ENCODE measurements at places on chromosomes 4 and X.
A peak's percentile ranks its signal among the peaks of the same experiment; 100 is the strongest.

DNA sequence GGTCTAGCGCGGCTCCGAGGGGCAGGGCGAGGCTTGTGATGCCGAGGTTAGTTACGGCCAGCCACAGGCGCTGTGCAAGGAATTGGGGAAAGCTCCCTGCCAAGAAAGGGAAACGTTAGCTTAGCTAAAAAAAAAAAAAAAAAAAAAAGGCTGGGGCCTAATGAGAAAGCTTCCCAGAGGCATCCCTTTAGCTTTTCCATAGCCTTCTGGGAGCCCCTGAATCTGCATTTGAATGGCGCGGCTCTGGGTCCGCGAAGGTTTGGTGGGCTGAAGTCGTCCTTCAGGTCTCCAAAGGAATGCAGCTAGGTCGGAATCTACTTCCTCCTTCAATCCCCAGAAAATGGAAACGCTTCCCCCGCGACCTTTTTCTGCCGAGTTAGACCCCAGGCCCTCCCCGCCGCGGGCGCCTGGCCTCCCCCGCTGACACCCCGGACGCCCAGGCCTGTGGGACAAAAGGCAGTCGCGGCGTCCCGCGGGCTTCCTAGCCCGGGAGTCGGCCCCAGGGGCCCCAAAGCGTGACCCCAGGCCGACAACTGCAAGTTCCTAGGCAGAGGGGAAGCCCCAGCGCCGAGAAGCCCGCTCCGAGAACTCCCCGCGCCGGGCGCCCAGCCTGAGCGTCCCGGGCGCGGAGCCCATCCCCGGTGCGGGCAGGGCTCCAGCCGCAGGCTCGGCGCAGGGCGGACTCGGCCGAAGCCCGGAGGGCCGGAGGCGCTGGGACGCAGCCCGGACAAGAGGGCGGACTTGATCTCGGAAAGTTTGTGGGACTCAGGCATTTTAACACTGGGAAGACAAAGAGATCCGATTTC lies 605 bp upstream of the FAT1 start:
- no peak overlapping the region for H3K4me3 ChIP-seq
- ATAC-seq, result no peak
- H3K27ac ChIP-seq, result no peak overlapping the region
- H3K27me3 ChIP-seq, result peaks cover 46% of the 10 kb centered on the region
- no peaks in the 10 kb centered on the region for H3K4me1 ChIP-seq
- H3K36me3 ChIP-seq, result peaks cover 5% of the 10 kb centered on the region

DNA sequence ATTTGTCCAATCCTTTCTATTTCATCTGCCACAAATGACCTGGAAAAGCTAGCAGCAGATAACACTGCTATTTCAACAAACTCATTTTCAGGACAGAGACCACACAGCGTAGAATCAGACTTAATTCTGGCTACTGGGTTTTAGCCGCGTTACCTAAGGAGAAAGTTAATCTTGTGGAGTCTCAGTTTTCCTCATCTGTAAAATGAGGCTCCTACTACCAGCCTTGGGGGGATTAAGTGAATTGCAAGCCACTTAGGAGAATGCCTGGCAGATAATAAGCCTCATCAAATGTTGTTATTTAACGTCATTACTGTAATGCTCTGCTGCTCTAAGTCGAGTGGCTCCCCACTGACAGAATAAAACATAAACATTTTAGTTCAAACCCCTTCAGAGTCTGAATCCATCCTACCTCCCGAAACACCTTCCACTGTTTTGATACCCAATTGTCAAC lies 1.4 kb downstream of the CCNI start:
- H3K4me1 ChIP-seq, result peaks cover 37% of the 10 kb centered on the region
- ATAC-seq, result no peak
- H3K36me3 ChIP-seq, result peaks cover 32% of the 10 kb centered on the region
- H3K27ac ChIP-seq, result no peak overlapping the region

GRCh38 chr4:35993606-35994005 lies 250.7 kb downstream of the ARAP2 start:
- no peaks in the 10 kb centered on the region for H3K27me3 ChIP-seq
- no peaks in the 10 kb centered on the region for H3K36me3 ChIP-seq
- ATAC-seq, result no peak
- no peak overlapping the region for H3K27ac ChIP-seq

DNA sequence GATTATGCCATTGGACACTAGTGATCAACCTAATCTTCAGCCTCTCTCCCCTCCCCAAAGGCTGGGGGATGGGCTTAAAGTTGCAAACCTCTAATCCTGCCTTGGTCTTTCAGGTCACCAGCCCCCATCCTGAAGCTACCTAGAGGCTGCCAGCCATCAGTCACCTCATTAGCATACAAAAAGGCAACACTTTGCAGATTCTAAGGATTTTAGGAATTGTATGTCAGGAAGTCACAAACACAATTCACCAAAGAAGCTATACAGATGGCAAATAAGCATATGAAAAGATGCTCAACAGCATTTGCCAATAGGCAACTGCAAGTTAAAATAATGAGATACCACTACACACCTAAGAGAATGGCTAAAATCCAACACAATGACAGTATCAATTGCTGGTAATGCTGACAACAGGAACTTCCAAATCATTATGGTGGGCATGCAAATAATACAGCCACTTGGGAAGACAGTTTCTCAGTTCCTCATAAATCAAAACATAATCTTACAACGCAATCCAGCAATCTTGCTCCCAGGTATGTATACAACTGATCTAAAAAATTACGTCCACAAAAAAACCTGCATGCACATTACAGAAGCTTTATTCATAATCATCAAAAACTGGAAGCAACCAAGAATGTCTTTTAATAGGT lies 9.0 kb upstream of the PIM2 start:
- ATAC-seq, result no peak
- peaks cover 88% of the 10 kb centered on the region for H3K36me3 ChIP-seq
- H3K27me3 ChIP-seq, result no peaks in the 10 kb centered on the region
- no peak overlapping the region for H3K27ac ChIP-seq
- no peak overlapping the region for H3K4me3 ChIP-seq

DNA sequence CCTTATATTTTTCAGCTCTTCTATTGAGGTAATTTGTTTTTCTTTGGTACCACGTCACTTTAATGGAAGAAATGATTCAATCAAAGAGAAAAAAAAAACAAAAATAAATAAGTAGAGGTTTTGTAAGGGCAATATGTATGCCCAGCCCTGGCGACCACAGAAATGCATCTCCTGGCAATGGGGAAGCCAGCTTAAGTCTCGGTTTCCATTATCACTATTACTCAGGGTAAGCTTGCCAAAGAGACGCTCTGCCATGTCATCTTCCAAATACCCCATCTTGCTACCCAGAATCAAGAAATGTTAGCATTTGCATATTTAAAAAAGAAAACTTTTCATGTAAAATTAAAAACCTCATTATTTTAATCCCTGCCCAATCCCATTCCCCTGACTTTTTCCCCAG lies 68.8 kb downstream of the FAM47C start:
- H3K27ac ChIP-seq, result no peak overlapping the region
- no peaks in the 10 kb centered on the region for H3K36me3 ChIP-seq
- no peaks in the 10 kb centered on the region for H3K4me1 ChIP-seq
- peaks cover 5% of the 10 kb centered on the region for H3K27me3 ChIP-seq
- no peak overlapping the region for H3K4me3 ChIP-seq

DNA sequence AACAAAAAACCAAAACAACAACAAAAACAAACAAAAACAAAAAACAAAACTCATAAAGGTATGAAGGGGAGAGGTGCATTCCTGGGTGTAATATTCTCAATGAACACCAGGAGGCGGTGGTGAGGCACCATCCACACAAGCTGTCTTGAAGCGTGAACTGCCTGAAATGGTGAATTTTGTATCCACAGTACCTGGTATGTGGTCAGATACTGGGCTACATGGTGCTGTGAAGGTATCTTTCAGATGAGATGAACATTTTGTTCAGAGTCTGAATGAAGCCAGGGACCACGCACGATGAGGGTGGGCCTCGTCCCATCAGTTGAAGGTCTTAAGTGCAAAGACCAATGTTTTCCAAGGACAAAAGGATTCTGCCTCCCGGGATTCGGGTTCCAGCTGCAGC lies 58.5 kb downstream of the ASMT start:
- H3K27me3 ChIP-seq, result no peaks in the 10 kb centered on the region
- peaks cover 4% of the 10 kb centered on the region for H3K4me1 ChIP-seq
- H3K36me3 ChIP-seq, result peaks cover 14% of the 10 kb centered on the region
- ATAC-seq, result peak; percentile 48
- H3K27ac ChIP-seq, result no peak overlapping the region

DNA sequence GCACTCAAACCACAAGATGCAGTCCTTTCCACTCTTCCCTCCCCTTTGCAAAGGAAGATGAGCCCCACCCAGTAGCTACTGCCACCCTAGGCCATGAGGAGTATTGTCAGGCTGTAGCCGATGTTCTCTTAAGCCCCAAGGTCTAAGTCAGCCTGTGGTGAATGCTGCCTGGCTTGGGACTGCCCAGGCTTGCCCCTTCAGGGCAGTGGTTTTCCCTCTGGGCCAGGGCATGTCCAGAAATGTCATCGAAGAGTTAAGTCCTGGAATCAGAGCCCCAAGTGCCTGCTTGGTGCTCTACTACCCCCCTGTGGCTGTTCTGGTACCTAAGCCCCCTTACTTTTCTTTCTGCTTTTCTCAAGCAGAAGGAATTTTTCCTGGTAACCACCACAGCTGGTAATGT lies 11.8 kb upstream of the PGK1 start:
- no peaks in the 10 kb centered on the region for H3K36me3 ChIP-seq
- no peak overlapping the region for H3K4me3 ChIP-seq
- H3K27ac ChIP-seq, result no peak overlapping the region
- H3K4me1 ChIP-seq, result no peaks in the 10 kb centered on the region
- H3K27me3 ChIP-seq, result peaks cover 3% of the 10 kb centered on the region
- peak; percentile 60 for ATAC-seq

DNA sequence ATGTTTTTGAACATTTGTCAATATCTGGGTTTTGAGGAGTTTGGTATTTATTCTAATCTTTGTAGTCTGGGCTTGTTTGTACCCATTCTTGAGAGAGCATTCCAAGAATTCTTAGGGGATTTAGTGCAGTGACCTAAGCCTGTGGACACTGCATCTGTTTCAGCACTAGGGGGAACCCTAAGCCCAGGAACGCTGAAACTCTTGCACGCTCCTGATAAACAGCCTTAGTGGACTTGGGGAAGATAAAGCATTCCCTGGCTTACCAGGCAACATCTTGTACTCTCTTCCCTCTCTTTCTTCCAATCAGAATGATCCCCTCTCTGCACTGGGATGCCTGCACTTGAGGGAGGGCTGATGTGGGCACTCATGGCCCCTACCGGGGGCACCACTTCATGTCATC lies 654.9 kb upstream of the HTR2C start:
- no peak overlapping the region for H3K27ac ChIP-seq
- no peaks in the 10 kb centered on the region for H3K27me3 ChIP-seq
- H3K4me1 ChIP-seq, result no peaks in the 10 kb centered on the region
- no peak for ATAC-seq

DNA sequence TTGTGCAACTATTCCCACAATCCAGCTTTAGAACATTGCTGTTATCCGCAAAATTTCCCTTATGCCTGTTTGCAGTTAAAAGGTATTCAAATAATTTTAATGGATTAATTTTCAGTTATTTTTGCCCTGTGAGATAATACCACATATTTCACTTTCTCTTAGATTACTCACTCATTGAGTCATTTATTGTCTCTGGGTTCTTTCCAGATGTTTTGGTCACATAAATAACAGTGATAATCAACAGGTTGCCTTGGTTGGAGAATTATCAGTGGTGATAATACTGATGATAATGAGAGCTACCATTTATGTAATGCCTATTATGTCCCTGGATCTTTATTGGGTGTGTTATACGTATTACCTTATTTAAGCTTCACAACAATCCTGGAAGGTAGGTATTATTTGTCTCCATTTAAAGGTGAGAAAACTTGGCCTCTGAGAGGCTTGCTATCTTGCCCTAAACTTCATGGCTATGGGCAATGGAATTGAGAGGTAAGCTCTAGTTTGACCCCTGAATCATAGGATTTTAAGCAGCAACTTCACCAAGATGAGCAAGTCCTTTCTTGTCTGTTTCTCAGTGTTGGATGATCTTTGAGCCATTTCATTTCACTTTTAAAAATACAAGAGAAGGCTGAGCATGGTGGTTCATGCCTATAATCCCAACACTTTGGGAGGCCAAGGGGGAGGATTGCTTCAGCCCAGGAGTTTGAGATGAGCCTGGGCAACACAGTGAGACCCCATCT lies 87.4 kb downstream of the KIT start:
- ATAC-seq, result no peak
- no peak overlapping the region for H3K4me3 ChIP-seq
- no peaks in the 10 kb centered on the region for H3K4me1 ChIP-seq
- H3K27me3 ChIP-seq, result peaks cover 4% of the 10 kb centered on the region
- H3K27ac ChIP-seq, result no peak overlapping the region
- no peaks in the 10 kb centered on the region for H3K36me3 ChIP-seq

DNA sequence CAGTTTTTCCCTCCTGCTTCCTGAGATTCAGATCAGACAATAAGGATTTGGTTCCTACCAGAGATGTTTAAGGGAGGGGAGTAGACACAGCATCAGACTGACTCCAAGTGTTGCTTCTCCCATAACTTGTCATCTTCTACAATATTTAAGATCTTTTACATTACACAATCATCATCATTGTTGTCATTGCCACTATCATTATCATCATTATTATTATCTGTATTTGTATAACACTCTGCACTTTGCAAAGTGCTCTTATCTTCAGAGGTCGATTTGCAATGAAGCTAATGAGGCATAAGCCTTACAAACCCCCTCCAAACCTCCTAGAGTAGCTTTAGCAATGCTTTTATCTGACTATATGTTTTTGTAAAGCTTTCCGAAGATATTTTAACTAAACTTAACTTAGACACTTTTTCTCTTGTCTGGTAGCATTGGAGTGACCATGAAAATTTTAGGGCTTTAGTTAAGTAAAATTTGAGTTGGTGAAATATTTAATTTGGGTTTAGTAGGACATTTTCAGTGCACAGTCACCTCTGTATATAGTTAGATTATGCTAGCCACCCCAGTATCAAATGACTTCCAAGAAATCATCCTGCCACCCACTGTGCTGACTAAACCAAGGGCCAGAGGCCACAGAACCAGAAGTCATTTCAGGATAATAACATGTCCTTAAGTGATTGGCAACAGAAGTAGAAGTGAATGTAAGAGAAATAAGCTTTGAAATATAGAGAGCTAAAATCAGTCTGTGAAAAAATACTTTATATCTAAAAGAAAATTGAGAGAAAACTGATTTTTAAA lies 124.2 kb upstream of the NRK start:
- no peaks in the 10 kb centered on the region for H3K36me3 ChIP-seq
- ATAC-seq, result no peak
- no peaks in the 10 kb centered on the region for H3K27me3 ChIP-seq

DNA sequence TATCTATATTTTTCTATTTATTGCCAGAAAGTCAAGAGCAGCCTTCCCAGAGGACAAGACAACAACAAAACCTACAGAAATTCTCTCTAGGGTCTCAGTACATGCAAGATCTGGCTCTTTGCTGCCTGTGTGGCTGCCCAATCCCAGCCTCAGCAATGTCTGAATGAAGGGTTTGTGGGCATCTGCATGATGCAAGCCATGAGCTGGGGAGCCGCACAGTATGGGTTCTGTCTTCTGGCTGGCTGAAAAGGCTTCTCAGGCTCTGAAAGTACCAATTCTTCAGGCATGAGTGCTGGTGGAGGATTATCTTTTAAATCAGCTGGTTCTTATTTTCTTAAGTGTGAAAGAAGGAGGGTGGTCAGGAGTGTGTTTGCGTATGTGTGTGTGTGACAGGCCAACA lies 104.6 kb downstream of the PDGFRA start:
- H3K36me3 ChIP-seq, result no peaks in the 10 kb centered on the region
- no peak for ATAC-seq
- no peaks in the 10 kb centered on the region for H3K4me1 ChIP-seq
- H3K27me3 ChIP-seq, result peaks cover 9% of the 10 kb centered on the region

GRCh38 chr4:164876700-164877324 lies at the start of gene APELA:
Gene APELA (plus strand): TSS chr4:164877178. CDS start chr4:164877332, 154 bp downstream.
- H3K27me3 ChIP-seq, result peaks cover 5% of the 10 kb centered on the region
- no peak for ATAC-seq
- H3K27ac ChIP-seq, result no peak within 1 kb of the TSS
- H3K4me1 ChIP-seq, result no peaks in the 10 kb centered on the region
- H3K4me3 ChIP-seq, result no peak within 1 kb of the TSS

Measured in activated T-helper 17 cell treated with anti-CD3 and anti-CD28 coated beads, Interleukin-2, amount 50 U/mL, for 72 hours (primary cell).